Daoy (cell line): ENCODE measurements at places on chromosomes 7 and 10. TPM values are rescaled to one million over a fixed set of nuclear protein-coding genes. Genes with fewer than 3 reads are reported as not detected.

DNA sequence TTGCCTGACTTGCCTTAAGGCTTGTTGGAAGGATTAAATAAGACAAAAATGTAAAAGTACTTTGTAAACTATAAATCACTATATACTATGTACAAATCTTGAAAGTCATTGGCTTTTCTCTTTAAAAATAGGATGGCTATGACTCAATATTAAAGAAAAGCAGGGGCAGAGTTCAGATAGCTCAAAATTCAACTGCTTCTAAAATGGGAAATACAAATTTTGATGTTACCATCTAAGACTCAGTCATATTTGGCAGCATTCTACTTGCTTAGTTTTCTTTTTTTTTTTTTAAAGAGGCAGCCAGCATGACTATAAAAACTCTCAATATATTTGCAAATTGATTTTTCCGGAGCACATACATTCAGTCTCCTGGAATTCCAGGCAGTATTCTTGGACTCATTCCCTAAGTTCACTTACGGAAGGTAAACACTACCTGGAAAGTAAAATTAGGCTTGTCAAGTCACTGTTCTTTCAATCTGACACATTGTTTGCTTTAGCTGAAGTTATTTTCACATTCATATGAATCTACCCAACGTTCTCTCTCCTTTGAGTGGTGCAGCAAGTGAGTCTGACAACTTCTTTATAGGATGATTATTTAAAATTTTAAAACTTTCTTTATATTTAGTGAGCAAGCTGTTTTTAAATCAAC is 133.8 kb upstream of the CCDC6 start:
- DNase-seq, result no peak

DNA sequence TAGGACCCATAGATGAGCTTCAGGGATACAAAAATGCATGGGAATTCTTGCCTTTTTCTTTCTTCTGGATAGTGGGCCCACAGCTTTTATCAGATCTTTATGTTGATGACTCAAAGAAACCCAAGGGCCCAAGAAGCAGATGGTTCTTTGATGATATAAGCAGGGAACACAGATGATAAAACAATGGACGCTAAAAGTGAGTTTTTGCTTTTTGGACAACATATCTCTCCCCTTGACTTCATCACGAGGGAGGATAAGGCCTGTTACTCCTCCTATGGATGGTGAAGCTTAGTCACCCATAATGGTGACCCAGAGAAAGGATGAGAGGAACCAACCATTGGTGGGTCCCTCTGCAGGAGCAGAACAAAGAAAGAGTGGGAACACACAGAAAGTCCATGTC is 6.5 kb upstream of the OGA start:
- DNase-seq, result no peak

DNA sequence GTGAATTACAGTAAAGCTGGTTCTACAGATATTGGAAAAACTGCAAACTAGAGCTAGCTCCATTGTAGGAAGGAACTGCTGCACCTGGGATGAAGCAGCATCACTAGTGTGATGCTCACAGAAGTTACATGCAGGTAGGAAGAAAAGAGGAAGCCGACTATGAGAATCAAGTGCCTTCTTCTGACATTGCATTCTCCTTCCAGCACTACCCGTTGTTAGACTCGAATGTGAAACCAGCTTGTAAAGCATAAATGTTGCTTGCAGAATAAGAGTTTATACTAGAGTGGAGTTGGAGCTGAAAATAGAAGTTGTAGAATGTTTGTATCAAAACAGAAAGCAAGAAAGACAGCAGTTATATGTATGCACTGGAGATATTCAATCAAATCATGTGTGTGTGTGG is 49.9 kb downstream of the TRIM24 start:
- DNase-seq, result no peak

- no peak for DNase-seq
These were observed 12.7 kb upstream of the CACUL1 start for GRCh38 chr10:118767297-118768040.

GRCh38 chr7:158001621-158002320 is 585.9 kb downstream of the PTPRN2 start:
- DNase-seq, result peak; percentile 72

DNA sequence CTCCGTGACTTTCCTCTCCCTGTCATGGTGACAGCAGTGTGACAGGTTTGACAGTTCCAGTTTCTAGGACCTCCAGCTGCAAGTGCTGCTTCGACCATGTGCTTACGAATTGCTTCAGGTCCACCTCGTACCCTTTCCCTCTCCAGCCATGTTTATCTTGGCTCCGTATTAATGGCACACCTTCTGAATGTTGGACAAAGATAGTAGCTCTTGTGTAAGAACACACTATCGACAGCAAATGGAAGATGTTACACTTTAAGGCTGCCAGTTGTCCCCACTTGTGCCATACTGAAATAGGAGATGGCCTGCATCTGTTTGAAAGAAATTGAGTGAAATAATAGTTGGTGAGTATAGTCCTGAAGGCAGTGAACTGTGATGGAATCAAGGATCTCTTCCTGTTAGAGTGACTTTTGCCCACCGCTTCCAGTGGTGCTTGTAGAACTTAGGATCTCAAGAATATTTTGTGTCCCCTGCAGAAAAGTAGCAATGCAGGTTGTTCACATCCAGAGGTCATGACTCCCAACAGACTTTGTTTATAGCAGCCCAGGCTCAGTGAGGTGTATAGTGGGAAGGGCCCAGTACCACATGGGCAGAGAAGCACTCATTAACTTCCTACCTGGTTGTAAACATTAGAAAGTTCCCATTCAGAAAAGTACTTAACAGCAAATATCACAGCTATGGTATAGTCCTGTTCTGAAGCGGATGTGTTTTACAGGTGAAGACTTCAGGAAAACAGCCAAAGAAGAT is 629.7 kb upstream of the GALNT17 start:
- no peak for DNase-seq

GRCh38 chr10:43688348-43688892 is 39.7 kb upstream of the ZNF32 start:
- peak; percentile 51 for DNase-seq

DNA sequence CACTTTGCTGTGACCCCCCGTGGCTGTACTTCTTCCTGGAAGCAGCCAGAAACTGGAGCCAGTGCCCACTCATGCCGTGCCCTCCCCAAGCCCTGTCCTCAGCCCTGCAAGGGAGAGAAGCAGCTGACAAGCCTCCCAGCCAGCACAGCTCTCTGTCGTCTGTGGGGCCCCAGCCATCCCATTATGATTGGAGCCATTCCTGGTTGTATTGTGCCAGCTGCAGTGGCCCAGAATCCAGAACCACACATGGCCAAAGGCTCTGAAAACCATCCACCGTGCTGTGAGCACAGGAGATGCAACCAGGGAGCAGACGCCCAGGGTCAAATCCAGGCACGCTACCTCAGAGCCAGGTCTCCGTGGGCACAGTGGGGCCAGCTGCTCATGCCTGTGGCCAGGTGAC is 18.7 kb downstream of the GRID2IP start:
- DNase-seq, result no peak

GRCh38 chr10:46299286-46299535 is 12.4 kb downstream of the ANTXRL start:
- no peak for DNase-seq

DNA sequence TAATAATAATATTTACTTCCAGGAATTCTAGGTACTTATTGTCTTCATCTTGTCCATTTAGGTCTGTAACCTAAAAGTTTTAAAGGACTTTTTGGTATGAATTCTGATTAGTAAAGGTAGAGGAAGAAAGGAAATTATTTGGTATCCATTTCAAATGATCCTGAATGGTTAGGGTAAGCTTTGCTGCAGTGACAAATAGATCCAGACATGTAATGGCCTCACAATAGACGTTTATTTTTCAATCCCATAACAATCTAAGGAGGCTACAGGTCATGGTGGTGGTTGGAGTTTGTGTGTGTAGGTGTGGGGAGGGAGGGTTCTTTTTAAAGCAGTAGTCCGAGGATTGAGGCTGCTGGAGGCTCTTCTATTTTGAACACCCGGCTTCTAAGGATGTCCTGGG is 5.3 kb downstream of the FBH1 start:
- DNase-seq, result no peak

DNA sequence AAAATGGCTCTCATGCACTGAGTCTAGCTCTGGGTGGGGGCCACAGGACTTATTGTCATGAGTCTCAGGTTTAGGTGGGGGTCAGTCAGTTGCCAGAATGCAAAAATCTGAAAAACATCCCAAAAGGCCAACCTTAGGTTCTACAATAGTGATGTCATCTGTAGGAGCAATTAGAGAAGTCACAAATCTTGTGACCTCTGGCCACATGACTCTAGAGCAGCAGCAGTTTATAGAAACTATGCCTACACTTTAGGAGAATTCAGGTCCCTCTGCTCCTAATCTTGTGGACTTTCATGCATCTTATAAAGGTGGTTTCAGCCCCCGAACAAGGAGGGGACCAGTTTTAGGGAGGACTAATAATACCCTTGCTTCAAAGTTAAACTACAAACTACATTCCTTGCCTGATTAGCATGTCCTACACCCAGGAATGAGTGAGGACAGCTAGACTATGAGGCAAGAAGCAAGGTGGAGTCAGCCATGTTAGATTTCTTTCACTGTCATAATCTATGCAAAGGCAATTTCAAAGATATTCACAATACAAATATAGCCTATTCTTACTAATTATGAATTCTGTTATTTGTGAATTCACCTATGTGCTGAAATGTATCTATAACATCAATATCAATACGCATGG is 123.5 kb upstream of the ADCY1 start:
- no peak for DNase-seq

DNA sequence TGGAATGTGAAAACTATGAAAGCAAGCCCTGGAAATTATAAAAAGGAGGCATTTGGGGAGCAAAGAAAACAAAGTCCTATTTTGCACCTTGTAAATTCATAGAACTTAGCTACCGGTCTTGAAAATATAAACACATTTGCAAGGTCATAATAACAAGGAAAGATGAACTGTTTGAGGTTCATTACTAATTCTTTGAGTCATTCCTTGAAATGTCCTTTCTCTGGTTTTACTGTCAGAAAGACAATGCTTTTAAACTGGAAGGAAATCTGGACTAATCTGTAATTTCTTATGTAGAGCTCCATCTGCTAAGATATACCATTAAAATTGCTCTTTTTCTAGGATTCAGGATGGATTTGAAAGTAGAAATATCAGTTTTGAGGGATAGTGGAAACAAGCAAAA is 1.4 kb downstream of the ERLIN1 start:
- DNase-seq, result no peak

DNA sequence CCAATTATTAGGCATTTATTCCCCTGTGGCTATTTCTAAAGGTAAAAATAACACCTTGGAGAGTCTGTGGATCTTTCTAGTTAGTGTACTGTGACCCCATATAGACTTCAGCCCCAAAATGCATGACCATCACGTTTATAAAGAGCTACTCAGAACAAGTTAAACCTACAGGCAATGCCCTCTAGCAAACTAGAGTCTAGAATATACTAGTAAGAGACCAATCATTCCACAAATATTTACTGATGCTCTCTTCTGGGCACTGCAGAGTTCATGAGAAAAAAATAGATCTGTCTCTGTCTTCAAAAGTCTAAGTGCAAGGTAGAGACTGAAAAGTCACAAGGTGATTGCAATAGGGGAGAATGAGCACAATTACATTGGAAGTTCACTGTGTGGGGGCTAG is 20.5 kb upstream of the CALD1 start:
- no peak for DNase-seq

- DNase-seq, result no peak
These were observed 177.5 kb downstream of the DNAJB6 start for GRCh38 chr7:157514306-157514705.

DNA sequence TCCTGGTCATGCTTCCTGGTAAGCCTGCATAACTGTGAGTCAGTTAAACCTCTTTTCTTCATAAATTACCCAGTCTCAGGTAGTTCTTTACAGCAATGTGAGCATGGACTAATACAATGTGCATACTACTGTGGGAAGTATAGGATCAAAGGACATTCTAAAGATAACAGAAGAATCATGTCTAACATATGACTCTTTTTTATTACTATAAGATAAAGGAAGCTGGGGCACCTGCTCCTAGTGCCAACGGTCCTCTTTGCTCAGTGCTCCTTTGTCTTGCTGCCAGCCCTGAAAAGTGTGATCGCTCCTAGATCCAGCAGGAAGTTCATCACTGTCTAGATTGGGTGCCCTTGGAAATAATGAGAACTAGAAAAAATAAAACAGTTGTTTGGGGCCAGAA is 143.3 kb upstream of the NOBOX start:
- DNase-seq, result no peak

DNA sequence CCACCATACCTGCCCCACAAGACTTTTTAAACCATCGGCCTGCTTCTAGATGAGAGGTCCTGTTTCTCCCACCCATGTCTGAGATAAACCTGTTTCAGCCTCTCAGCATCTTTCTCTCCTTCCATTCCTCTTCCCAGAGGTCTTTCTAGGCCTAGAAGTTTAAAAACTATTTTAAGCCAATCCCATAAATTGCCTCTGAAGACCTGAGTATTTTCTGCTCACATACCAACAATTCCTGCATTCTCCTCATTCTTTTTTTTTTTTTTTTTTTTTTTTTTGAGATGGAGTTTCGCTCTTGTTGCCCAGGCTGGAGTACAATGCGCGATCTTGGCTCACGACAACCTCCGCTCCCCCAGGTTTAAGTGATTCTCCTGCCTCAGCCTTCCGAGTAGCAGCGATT is 262.9 kb upstream of the AUTS2 start:
- DNase-seq, result no peak

- DNase-seq, result peak; percentile 41
These were observed 2.1 kb downstream of the TRDMT1 start for GRCh38 chr10:17199351-17199804.

- DNase-seq, result no peak
These were observed 80.3 kb upstream of the SCIN start for GRCh38 chr7:12490107-12490688.

TSPAN12 gene
- total RNA-seq, result 15.9 and 17.7 TPM in 2 replicates

OGDHL gene
- total RNA-seq, result 1.5 and 3.4 TPM in 2 replicates

EPO gene
- not detected in 2 replicates for total RNA-seq

DDX21 gene
- total RNA-seq, result 174 and 175 TPM in 2 replicates

TFEC gene
- total RNA-seq, result 0.51 and 0.63 TPM in 2 replicates

PRSS2 gene
- not detected in 2 replicates for total RNA-seq

NPTX2 gene
- 4.5 and 8.0 TPM in 2 replicates for total RNA-seq

UTF1 gene
- total RNA-seq, result not detected in 2 replicates

CFAP58 gene
- 0.06 TPM in 2 replicates for total RNA-seq

CWF19L1 gene
- 40.4 and 41.1 TPM in 2 replicates for total RNA-seq

DEPP1 gene
- total RNA-seq, result 0.11 and 0.15 TPM in 2 replicates

SP4 gene
- 15.3 and 19.3 TPM in 2 replicates for total RNA-seq
